ENCODE measurements at places on chromosomes 5 and 9.
A peak's percentile ranks its signal among the peaks of the same experiment; 100 is the strongest.

GRCh38 chr5:95963650-95964410, 2.2 kb upstream of the ELL2 start:
- DNase-seq: no peak

- no peak for DNase-seq
Measured at GRCh38 chr5:75571547-75571946, 39.7 kb upstream of the ANKDD1B start.

GRCh38 chr5:32790411-32790951, 79.4 kb downstream of the NPR3 start:
- no peak for DNase-seq

DNA sequence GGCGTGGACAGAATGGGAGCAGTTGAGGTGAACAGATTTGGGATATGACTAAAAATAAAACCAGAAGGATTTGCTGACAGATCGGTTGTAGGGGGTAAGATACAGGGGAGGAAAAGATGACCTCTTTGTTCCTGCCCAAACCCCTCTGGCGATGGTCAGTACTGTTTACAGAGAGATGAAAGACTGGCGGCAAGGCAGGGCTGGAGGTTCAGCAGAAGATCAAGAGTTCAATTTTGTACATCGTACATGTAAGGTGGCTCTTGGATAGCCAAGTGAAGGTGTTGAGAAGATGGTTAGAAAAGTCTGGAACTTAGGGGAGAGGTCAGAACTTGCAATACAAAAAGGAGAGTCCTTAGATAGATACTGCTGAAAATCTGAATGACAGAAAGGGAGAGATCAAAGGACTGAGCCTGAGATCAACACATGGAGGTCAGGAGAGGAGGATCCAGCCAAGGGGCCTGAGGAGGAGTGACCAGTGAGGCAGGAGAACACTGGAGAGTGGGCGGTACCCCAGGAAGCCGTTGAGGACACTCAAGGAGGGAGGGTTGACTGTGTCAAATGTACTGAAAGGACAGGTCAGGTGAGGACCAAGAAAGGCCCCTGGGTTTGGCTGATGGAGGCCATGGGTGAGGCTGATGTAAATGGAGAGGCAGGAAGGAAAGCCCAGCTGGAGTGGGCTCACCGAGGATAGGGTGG, 7.1 kb downstream of the IL4 start:
- no peak for DNase-seq

GRCh38 chr9:127825319-127826051, 22.8 kb downstream of the FPGS start:
- DNase-seq: no peak

GRCh38 chr5:10601246-10602030, 37.6 kb downstream of the ANKRD33B start:
- DNase-seq: peak; percentile 69

GRCh38 chr9:130137641-130138081, 34.5 kb upstream of the NCS1 start:
- DNase-seq: no peak

- no peak for DNase-seq
Measured at GRCh38 chr9:89391585-89391984, 73.3 kb downstream of the SECISBP2 start.

DNA sequence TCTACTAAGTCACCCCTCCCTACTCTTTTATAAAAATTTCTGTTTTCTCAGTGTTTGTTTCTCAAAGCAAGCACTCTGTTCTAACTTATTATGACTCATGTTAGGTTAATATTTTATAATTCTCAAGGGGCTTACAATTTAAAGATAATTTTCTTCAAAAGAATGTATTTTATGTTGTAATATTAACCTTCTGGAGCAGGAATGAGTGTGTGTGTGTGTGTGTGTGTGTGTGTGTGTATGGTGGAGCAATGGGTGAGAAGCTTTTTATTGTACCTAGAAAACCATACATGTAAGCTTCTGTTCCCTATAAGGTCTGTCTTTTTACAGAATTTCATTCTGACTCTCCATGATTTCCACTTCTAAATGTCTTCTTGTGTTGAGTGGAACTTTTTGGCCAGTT, 63.0 kb downstream of the PBX3 start:
- DNase-seq: no peak

- DNase-seq: no peak
Measured at GRCh38 chr9:107749787-107750444, 260.3 kb upstream of the KLF4 start.

GRCh38 chr5:97488126-97488668, 305.1 kb upstream of the RIOK2 start:
- DNase-seq: no peak

GRCh38 chr9:105307591-105308130, 63.2 kb downstream of the SLC44A1 start:
- no peak for DNase-seq

Measured in activated effector memory CD4-positive, alpha-beta T cell treated with anti-CD3 and anti-CD28 coated beads, Interleukin-2, amount 50 U/mL, for 16 hours (primary cell).